ENCODE measurements at places on chromosomes 4 and X. TPM values are rescaled to one million over a fixed set of nuclear protein-coding genes. Genes with fewer than 3 reads are reported as not detected.

XAGE2 gene
- not detected for total RNA-seq

GAGE2A gene
- not detected for total RNA-seq

DGKQ gene
- total RNA-seq = 68.2 TPM

WNK3 gene
- total RNA-seq = 0.24 TPM

STATH gene
- not detected for total RNA-seq

DNA sequence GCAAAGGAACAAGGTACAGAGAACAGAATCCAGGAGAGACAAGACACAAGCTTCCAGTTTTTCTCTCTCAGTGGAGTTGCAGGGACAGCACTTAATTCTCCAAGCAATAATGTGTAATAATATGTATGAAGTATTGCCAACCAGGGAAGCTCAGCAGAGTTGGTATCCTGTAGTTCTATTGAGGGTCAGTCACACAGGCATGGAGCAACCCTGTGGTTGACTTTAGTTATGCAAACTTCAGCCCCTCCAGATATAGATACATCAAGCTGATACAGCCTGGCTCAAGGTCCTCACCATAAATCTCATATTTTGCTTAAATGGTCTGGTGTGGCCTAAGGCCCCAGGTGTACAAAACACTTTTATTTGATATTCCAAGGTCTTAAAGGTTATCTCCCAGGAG lies 248.6 kb upstream of the EPHA5 start:
- no peaks in the 10 kb centered on the region for H3K36me3 ChIP-seq
- no peaks in the 10 kb centered on the region for H3K4me1 ChIP-seq
- no peak overlapping the region for H3K27ac ChIP-seq
- no peak for DNase-seq
- no peaks in the 10 kb centered on the region for H3K27me3 ChIP-seq

DNA sequence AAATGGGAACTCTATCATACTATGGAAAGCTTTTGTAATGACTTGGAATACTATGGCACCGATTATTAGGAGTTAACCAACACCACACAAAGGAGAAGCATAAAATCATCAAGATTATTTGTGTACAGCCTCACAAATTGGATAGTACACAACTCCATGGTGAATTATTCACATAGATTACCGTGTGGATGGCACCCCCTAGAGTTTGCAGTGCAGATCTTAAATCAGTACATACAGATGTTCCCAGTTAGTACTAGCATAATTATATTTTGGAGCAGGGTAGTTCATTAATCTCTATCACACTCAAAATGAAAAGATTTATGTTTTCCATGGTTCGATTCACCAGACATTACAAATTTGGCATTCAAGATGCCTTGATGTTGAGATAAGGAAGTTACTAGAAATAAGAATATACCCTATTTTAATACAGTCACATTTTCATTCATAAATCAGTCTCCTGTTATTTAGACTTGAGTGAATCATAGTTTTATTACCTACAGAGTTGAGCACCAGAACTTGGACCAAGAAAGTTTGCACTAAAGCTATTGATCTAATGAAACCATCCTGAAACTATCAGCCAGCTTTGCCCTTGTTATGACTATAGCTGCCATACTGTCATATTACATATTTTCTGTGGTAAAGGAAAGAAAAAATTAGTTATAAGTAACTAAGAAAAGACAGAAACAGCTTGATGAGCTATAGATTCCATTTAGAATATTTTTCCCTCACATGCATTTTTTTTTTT lies 531.8 kb downstream of the GLUD2 start:
- no peaks in the 10 kb centered on the region for H3K27me3 ChIP-seq
- H3K4me1 ChIP-seq = no peaks in the 10 kb centered on the region
- DNase-seq = peak; percentile 26
- H3K4me3 ChIP-seq = no peak overlapping the region

- H3K27me3 ChIP-seq = no peaks in the 10 kb centered on the region
- DNase-seq = no peak
- no peak overlapping the region for H3K27ac ChIP-seq
- H3K36me3 ChIP-seq = no peaks in the 10 kb centered on the region
- H3K4me3 ChIP-seq = no peak overlapping the region
Measured at GRCh38 chr4:33184657-33185290, 2464.6 kb downstream of the PCDH7 start.

GRCh38 chrX:105211066-105211575 lies 9.4 kb downstream of the TEX13A start:
- no peak overlapping the region for H3K4me3 ChIP-seq
- H3K27ac ChIP-seq = no peak overlapping the region
- H3K36me3 ChIP-seq = no peaks in the 10 kb centered on the region

GRCh38 chr4:90001023-90001422 lies 106.4 kb downstream of the MMRN1 start:
- no peaks in the 10 kb centered on the region for H3K4me1 ChIP-seq
- H3K4me3 ChIP-seq = no peak overlapping the region
- no peaks in the 10 kb centered on the region for H3K36me3 ChIP-seq
- no peak overlapping the region for H3K27ac ChIP-seq

DNA sequence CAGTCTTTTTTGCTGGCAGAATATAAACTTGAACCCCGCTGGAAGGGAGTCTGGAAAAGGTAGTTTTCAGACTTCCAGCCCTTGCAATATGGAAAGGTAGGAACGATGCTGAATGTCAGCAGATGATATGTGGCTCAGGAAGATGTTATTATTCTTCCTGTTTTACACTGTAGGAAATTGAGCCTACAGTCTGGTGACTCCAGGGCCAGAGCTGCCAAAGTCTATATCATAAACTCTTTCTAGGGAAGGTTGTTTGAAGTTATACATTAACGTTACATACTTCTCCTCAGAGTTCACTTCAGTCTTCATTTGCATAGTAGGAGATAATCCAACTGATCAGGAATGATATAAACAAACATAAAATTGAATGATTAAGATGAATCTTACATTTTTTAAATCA lies 141.3 kb downstream of the FAT4 start:
- H3K4me1 ChIP-seq = no peaks in the 10 kb centered on the region
- no peaks in the 10 kb centered on the region for H3K27me3 ChIP-seq
- no peak for DNase-seq
- H3K4me3 ChIP-seq = no peak overlapping the region
- H3K27ac ChIP-seq = no peak overlapping the region

- H3K27ac ChIP-seq = no peak overlapping the region
- peak; percentile 20 for DNase-seq
- H3K4me1 ChIP-seq = no peaks in the 10 kb centered on the region
- H3K27me3 ChIP-seq = no peaks in the 10 kb centered on the region
- H3K4me3 ChIP-seq = no peak overlapping the region
Measured at GRCh38 chr4:75547647-75548387, 8.0 kb upstream of the ODAPH start.

DNA sequence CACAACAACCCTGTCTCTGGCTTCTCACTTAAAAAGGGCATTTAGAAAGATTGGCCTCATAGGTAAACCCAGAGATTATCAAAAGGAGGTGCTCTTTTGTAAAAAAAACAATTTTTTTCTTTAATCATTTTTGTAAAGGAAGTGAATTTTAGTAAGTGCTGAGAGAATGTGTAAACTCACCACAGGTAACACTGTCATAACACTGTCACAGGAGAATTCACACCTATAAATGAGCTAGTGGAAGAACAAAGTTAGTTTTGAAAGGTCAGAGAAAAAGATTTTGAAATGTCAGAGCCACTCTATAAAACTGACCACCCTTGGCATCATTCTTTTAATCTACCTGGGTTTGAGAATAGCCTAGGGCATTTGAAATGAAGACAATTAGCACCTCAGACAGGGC lies 3.3 kb upstream of the SH2D1A start:
- no peak overlapping the region for H3K27ac ChIP-seq
- H3K27me3 ChIP-seq = no peaks in the 10 kb centered on the region
- no peaks in the 10 kb centered on the region for H3K4me1 ChIP-seq
- H3K4me3 ChIP-seq = no peak overlapping the region
- no peaks in the 10 kb centered on the region for H3K36me3 ChIP-seq

All from colonic mucosa (tissue), 4 donors.